ENCODE measurements at places on chromosomes 7 and 10. TPM values are rescaled to one million over a fixed set of nuclear protein-coding genes. Genes with fewer than 3 reads are reported as not detected.

The MMP21 gene
- polyA plus RNA-seq = not detected

The HKDC1 gene
- 0.09 TPM for polyA plus RNA-seq

The ELN gene
- polyA plus RNA-seq = 1.9 TPM

DNA sequence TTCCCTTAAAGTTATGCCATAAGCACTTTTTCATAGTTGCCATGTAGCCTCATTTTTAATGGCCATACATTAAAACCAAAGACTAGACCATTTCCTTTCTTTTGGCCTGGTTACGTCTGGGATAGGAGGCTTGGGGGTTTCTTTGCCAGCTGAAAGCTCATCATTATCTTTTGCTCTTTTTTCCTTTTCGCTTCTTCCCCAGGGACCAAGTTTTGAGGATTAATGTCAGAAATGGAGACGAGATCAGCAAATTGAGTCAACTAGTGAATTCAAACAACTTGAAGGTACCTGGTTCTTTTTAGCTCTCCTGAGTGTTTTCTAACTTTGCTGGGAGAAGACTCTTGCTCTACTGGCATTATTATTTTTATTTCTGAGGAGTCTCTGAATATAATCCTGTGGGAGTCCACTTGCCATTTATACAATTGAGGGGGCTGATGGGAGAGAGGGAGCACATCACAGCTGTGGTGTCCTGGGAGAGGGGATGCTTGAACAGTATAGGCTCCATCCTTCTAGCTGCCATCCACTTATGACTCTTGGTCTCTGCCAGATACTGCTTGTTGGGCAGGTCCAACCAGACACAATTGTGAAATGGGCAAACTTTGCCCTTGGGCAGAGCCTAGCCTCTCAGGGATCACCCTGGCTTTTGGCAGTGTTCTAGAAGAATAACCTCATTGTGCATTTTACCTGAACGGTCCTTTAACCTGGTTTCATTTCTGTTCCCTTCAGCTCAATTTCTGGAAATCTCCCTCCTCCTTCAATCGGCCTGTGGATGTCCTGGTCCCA lies 5.8 kb downstream of the CPA4 start:
- DNase-seq = no peak

- no peak for DNase-seq
These were observed 65.5 kb upstream of the VWC2 start for GRCh38 chr7:49707891-49708290.

GRCh38 chr7:123131961-123132360 lies 67.8 kb downstream of the SLC13A1 start:
- no peak for DNase-seq

Data from fibroblast of lung (primary cell).